ENCODE measurements at places on chromosomes 12 and 14.

- no peak for DNase-seq
These were observed 80.7 kb downstream of the IRF2BPL start for GRCh38 chr14:76947838-76948184.

GRCh38 chr14:24364841-24365240 is 3.1 kb upstream of the NFATC4 start:
- DNase-seq = no peak

- no peak for DNase-seq
These were observed 22.6 kb downstream of the SUDS3 start for GRCh38 chr12:118398940-118399339.

GRCh38 chr14:96246539-96246847 is 9.5 kb upstream of the BDKRB1 start:
- DNase-seq = no peak

- no peak for DNase-seq
These were observed 51.3 kb downstream of the KLRG1 start for GRCh38 chr12:9040484-9041186.
